ENCODE measurements at places on chromosomes 2 and 18. TPM values are rescaled to one million over a fixed set of nuclear protein-coding genes. Genes with fewer than 3 reads are reported as not detected.

Gene ELAC1
- total RNA-seq = 5.1 TPM

GRCh38 chr2:174607584-174607983 lies 10.0 kb upstream of the WIPF1 start:
- peaks cover 12% of the 10 kb centered on the region for H3K4me1 ChIP-seq
- H3K27me3 ChIP-seq = no peaks in the 10 kb centered on the region
- H3K36me3 ChIP-seq = no peaks in the 10 kb centered on the region
- no peak for DNase-seq
- no peak overlapping the region for H3K27ac ChIP-seq

Gene NCL
- 294 TPM for total RNA-seq

GRCh38 chr18:42351455-42351854 lies 396.4 kb downstream of the PIK3C3 start:
- DNase-seq = no peak
- H3K4me1 ChIP-seq = no peaks in the 10 kb centered on the region
- H3K27ac ChIP-seq = no peak overlapping the region
- no peak overlapping the region for H3K4me3 ChIP-seq
- no peaks in the 10 kb centered on the region for H3K36me3 ChIP-seq

DNA sequence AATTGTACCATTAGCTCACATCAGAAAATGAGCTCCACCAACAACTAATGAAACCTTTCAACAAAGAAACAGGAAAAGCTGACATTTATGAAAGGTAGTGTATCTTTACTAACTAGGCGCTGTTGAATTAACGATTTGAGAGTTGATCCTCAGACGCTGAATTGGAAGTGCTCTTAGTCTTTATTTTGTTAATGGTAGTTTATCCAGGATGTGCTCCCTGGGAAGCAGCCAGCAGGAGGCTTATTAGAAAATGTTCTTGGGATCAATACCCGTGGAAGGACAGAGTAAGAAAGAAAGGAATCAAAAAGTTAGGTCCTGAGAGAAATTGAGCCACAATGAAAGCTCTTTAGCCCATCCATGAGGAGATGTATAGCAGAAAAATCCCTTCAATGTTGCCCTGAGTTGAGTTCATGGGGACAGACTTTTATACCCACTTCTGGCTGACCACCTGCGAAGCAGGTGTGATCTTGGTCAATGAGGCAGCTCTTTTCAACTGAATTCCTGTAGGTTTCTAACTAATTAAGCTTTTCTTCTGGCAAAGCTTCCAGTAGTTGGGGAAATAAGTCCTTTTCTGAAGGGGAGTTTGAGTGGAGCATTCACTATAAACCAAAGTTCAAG lies 492.6 kb upstream of the REG3G start:
- no peak overlapping the region for H3K27ac ChIP-seq
- no peak for DNase-seq
- no peaks in the 10 kb centered on the region for H3K36me3 ChIP-seq
- no peaks in the 10 kb centered on the region for H3K27me3 ChIP-seq

Gene FAHD2B
- total RNA-seq = 12.0 TPM

DNA sequence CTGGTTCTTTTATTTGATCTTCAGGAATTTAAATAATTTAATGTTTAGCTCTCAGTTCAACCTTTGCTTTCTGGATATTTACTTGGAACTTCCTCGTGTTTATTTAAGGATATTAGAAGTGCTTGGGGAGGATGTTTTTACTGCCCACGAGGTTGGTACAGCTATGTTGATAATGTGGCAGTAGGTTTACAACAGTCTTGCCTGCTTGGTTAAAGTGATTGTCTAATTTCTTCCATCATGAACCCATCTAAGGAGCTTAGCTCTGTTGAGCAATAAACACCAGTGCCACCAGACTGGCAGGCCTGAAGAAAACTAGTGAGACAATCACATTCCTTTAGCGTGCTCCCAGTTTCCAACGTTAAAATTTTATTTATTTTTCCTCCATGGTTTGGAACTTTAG lies 94.5 kb downstream of the ICOS start:
- H3K36me3 ChIP-seq = no peaks in the 10 kb centered on the region
- no peak overlapping the region for H3K27ac ChIP-seq
- H3K27me3 ChIP-seq = no peaks in the 10 kb centered on the region
- peaks cover 2% of the 10 kb centered on the region for H3K4me1 ChIP-seq
- no peak for DNase-seq

Gene RESP18
- not detected for total RNA-seq

GRCh38 chr2:222296911-222297599 lies 1.7 kb downstream of the PAX3 start:
- no peaks in the 10 kb centered on the region for H3K4me1 ChIP-seq
- no peaks in the 10 kb centered on the region for H3K27me3 ChIP-seq
